ENCODE measurements at places on chromosomes 5 and 9. TPM values are rescaled to one million over a fixed set of nuclear protein-coding genes. Genes with fewer than 3 reads are reported as not detected.

BAG1 gene
- total RNA-seq: 16.8 TPM

C5orf52 gene
- not detected for total RNA-seq

RAPGEF1 gene
- 14.9 TPM for total RNA-seq

ARHGEF39 gene
- total RNA-seq: 4.1 TPM

CYLC2 gene
- total RNA-seq: not detected

PLPP7 gene
- 14.9 TPM for total RNA-seq

ACOT12 gene
- total RNA-seq: not detected

CDC20B gene
- not detected for total RNA-seq
